ENCODE measurements at places on chromosomes 7 and 10.

DNA sequence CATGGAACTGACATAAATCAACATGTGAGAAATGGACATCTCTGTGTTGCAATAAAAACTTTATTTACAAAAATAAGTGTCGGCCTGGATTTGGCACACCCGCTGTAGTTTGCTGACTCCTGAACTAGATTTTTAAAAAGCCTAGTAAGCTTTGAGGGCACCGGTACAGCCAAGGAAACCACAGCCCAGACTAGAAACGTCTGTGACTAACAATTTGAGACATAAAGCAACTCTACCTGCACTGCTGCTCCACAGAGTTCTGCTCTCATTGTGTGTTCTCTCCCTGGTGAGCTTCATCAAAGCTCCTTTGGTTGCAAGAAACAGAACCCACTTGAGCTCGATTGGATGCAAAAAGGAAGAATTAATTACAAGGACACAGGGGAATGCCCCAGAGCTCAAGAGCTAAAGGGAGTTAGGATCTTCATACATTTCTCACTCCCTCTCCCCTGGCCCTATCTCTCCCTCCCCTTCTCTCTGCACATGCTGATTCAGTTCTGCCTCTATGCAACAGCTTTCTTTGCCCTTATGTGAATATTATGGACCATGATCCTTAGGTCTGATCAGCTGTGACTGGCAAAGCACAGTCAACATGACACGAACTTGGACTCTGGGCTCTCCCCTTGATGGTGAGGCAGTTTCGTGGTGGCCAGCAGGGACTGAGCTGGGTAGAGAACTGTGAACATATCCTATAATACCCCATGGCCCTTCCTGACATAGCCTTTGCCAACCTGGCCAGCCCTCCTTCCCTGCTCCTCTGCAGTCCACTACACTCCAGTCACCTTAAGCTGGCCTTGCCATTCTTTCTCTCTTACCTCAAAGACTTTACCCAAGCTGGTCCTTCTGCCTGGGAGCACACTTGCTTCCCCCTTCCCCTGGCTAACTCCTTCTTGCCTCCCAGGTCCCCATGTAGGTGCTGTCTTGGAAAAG is 77.5 kb upstream of the YAE1 start:
- no peak for DNase-seq

DNA sequence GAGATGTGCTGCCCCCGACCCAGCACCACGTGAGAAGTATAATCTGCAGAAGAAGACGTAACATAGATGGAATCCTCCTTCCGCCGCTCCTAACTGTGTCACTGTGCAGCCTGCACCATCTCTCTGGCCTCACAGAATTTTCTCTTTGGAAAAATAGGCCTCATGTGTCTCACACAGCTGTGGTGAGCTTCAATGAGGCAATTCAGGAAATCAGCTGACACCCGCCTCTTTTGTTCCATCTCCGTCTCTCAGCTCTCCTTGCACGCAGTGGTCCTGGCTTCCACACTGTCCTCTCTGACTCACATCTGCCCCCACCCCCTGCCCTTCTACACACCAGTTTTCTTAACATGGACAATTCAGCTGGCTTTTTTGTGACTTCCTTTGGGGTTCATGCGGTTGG is 7.2 kb downstream of the C10orf90 start:
- DNase-seq, result no peak

- no peak for DNase-seq
These were observed 13.5 kb upstream of the ELMO1 start for GRCh38 chr7:37462138-37462537.

- DNase-seq, result no peak
These were observed 43.6 kb downstream of the PLCE1 start for GRCh38 chr10:94037286-94037685.

GRCh38 chr7:140719721-140720120 is 23.2 kb downstream of the NDUFB2 start:
- no peak for DNase-seq

- DNase-seq, result no peak
These were observed 251.1 kb upstream of the LRRN3 start for GRCh38 chr7:110839866-110840265.

DNA sequence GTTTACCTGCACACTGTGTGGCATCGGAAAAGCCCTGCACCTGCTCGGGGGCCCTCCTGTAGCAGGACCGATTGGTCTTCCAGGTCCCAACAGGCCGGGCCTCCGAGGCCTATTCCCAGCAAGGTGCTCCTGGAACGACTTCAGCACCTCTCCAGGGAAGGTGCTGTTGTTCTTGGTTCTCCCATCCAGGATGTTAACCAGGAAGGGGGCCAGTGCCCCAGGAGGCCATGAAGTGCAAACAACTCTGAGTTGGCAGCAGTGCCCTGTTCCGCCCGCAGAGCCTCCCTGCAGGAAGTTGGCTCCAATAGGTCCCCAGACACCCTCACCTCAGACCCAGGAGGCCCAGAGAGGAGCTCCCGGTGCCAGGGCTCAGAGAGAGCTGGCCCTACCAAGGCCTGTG is 64.0 kb upstream of the DUSP5 start:
- no peak for DNase-seq

DNA sequence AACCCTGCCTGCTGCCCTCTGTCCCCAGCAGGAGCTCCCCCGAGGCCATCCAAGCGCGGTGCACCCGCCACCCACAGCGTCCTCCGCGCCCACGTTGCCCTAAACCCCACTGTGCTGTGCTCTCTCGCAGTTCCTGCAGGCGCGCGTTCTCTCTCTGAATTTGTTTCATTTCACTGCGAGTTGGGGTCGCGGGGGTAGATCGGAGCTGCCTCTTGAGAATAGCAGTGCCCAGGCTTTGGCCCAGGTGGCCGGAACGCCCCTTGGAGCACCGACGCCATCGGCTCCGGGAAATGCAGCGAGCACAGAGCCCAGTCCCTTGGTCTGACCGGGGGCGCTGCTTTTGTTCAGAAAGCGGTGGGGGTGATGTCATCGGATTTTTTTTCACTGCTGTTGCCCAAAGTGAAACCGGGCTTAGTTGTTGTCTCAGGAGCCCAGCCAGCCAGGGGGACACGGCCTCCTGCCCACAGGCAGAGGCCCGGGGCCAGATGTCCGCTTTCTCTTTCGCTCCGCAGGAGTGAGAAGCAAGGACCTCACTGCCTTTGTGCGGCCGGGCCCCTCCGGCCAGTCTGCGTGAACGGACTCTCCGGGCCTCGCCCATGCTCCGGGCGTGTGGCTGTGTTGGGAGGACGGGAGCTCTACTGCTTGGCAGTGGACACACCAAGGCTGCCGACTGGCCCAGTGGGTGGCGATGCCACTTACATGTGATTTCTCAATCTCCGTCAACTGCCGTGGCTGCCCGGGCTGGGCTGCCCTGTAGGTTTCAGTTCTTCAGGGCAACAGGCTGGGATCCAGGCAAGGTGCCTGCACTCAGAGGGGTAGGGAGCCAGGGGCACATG is 43.1 kb downstream of the FOXK1 start:
- DNase-seq, result peak; percentile 79

DNA sequence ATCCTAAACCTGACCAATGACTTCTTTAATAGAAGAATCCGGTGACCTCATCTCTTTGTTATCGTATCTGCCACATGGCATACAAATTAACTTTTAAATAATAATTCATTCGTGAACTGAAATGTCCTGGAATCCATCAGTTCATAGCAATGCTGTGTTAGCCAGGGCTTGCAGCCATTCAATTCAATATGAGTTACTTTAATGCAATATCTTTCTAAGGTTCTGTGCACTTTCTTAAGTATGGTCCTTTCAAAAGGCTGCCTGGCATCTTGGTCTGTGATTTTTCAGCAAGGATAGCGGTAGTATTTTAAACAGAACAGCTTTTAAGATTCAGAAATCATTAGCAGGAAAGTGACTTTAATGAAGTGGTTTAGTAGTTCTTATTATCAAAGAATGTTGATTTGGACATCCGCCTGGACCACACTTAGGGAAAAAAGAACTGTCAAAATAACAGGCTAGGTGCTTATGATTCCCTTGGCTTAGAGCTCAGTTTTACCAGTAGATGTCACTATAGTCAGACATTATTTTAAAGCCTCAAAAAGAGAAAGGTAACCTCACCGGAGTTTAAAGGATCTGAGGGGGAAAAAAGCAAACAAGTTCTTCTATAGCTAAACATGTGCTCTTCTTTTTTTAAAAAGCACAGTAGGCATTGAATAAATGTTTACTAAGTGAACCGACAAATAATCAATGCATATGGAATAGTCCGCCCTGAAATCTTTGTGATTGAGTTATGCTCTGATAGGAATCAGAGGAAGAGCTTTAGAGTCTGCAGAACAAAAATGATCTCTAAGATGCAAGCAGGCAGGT is 22.7 kb downstream of the SLC35G1 start:
- no peak for DNase-seq

- DNase-seq, result no peak
These were observed 23.3 kb upstream of the HSPA12A start for GRCh38 chr10:116765648-116766081.

GRCh38 chr7:74375726-74376220 is 77.9 kb upstream of the GTF2IRD1 start:
- DNase-seq, result no peak

DNA sequence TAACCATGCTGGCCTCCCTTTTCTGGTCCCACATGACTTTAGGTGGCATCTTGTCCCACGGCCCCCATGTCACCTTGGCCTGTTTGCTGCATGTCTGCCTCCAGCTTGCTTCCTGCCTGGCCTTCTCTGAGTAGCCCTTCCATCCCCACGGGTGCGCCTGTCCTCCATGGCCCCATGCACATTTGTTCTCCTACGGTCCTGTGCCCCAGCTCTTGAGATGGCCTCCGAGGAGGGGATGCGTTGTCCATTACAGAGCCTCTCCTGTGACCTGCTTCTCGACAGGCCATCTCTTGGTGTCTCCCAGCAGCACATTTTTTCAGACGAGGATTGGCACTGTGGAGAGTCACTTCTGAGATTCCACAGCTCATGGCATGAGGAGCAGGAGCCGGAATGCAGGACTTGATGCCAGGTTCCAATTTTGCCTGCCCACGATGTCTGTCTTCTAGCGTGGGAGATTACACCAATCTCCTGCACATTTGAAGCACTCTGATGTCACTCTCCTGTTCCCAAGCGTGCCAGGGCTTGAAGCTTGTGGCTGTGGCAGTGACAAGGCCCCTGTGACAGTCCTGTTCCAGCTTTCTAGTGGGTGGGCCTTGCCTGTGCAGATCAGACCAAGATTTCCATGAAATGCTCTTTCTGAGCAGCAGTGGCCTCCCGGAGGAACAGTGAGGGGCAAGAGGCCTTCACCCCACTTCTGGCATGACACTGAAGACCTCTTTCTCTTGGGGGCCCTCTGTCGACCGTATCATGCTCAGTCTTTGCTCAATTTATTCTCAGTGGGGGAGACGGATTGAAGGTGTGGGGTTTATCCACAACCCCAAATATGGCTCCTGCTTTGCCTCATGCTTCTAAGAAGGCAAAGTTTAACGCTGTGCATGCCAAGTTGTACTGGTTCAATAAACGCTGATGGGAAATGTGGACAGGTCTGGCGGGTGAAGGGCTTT is 13.4 kb downstream of the WDFY4 start:
- no peak for DNase-seq

DNA sequence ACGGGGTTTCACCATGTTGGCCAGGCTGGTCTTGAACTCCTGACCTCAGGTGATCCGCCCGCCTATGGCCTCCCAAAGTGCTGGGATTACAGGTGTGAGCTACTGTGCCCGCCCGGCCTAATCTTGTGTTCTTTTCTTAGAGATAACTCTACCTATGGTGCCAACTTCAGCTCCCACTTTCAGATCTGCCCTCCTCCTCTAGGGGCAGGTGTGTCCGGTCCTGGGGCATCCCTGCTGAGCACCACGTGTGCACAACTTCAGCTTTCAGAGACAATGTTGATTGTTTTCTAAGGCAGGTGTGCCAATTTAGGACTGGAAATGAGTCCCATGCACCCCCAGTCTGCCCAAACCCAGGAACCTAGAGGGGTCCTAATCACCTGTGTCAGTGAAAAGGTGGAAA is 18.5 kb upstream of the FXYD4 start:
- no peak for DNase-seq

- no peak for DNase-seq
These were observed 85.6 kb upstream of the IMMP2L start for GRCh38 chr7:111647881-111648280.

- peak; percentile 63 for DNase-seq
These were observed 299.8 kb downstream of the HGF start for GRCh38 chr7:81469869-81470723.

All from breast epithelium (tissue), 4 donors.